ENCODE measurements at places on chromosomes 11 and 22.

DNA sequence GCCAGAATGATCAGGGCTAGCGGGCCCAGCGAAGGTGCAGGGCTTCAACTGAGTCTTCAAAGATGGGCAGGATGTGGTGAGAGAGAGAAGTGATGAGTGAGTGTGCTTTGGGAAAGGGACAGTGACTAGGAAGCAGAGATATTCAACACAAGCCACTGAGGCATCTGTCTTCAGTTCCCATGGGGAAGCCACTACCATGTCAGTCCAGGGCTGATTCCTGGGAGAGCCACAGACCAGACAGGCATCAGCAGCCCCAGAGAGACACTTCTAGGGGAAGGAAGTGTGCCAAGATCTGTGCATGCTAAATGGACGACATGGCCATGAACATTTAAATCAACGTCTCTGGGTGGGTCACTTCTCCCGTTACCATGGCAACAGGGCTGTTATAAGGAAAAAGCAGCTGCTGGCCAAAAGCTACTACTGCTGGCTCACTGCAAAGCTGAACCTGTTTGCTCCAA is 28.5 kb downstream of the P4HA3 start:
- no peak for DNase-seq

- no peak for DNase-seq
Observed at GRCh38 chr11:5277807-5278382, 8.2 kb upstream of the HBE1 start.

GRCh38 chr22:26463101-26463661 is 20.4 kb downstream of the HPS4 start:
- DNase-seq, result no peak

DNA sequence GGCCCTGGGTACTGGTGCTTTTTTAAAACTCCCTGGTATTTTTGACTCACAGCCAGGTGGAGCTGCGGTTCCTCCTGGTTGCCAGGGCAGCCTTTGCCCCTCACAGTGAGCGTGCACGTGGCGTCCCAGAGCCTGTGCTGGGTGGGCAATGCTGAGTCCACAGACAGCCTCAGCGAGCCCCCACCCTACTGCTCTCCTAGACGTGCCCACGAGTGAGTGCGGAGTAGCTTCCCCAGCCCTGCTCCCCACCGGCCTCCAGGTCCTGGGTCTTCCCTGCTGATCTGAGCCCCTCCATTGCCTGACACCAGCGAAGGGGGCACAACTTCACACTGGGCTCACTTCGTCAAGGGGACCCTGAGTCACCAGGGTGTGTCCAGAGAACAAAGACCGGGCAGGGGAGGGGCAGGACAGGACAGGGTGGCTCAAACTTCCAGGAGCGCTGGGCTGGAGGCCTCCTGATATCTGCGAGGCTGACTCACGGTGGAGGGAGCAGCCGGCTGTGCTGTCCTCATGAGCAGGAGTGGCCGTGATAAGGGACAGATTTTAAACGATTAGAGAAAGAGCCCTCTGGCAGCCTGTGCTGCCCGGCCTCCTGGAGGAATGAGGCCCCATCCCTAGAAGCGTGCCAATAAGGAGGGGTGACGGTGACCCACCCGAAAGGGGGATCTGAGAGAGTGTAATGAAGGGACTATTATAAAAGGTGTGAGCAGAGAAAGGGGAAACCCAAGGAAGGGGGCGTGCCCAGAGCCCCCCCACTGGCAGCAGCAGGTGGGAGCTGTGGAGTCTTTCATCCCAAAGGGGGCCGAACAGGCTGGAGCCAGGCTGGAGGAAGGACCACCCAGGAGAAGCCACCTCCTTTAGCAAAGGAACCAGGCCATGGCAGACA is 129.3 kb upstream of the FGF3 start:
- peak; percentile 91 for DNase-seq

- DNase-seq, result no peak
Observed at GRCh38 chr11:33158596-33159275, 2.5 kb downstream of the CSTF3 start.

GRCh38 chr11:115887727-115888126 is 383.5 kb upstream of the CADM1 start:
- no peak for DNase-seq

DNA sequence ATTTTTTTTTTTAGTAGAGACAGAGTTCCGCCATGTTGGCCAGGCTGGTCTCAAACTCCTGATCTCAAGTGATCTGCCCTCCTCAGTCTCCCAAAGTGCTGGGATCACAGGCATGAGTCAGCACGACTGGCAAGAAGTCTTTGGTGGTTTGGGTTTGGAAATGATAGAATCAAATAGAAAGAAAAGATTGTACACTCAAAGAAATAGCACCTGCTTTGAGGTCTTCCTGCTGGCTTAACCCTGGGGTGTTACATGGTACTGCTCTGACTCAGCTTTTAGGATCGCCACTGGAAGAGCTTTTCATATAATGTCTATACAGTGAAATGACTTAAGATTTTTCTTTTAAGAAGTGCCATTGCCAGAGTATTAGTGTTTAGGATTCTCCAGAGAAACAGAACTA is 50.2 kb downstream of the JAM3 start:
- DNase-seq, result no peak

DNA sequence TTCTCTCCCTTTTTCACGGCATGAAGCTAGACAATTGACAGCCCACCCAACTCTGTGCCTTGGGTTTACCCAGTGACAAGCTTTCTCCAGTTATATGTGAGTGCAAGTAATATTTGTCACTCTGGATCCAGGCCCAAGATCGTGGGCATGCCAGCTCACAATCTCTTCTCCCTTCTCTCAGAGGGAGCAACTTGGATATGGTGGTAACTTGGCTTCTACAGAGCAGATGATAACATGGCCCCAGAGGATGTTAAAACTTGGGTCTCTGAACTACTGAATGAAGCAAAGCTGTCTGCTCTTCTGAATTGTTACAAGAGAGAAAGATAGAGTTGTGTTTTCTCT is 20.8 kb downstream of the C11orf96 start:
- no peak for DNase-seq

DNA sequence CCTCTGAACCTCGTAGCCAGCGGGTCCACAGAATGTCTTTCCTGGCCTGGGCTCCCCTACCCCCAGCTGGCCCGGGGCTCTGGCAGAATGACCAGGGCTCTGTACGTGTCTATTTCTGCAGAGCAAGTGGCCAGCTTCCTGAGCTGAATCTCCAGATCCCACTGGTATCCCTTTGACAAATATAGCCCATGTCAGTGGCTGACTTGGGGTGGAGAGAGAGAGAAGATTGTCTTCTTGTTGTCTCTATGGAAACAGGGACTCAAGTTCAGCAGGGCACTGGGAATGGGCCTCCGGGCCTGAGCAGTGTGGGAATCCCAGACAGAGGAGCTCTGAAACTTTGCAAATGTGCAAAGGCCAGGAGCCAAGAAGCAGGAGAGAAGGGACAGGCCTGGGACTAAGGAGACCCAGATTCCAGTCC is 33.9 kb downstream of the ANO1 start:
- DNase-seq, result peak; percentile 66

DNA sequence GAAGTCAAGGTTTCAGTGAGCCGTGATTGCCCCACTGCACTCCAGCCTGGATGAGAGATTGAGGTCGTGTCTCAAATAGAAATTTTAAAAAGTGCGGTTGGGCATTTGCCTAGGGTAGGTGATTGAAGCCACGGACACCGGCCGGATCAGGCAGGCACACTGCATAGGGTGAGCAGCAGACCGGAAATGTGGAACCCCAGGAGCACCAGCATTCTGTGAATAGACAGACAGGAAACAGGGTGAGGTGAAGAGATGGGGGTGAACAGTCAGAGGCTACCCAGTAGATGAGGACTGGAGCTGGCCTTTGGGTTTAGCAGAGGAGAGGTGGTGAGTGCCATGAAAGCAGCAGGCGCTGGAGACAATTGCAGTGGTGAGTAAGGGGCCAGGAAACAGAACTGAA is 43.5 kb downstream of the PPFIA1 start:
- DNase-seq, result no peak

GRCh38 chr11:75814363-75814676 is 690 bp upstream of the UVRAG start:
- no peak for DNase-seq

- DNase-seq, result no peak
Observed at GRCh38 chr11:92685049-92685448, 284.4 kb upstream of the MTNR1B start.

DNA sequence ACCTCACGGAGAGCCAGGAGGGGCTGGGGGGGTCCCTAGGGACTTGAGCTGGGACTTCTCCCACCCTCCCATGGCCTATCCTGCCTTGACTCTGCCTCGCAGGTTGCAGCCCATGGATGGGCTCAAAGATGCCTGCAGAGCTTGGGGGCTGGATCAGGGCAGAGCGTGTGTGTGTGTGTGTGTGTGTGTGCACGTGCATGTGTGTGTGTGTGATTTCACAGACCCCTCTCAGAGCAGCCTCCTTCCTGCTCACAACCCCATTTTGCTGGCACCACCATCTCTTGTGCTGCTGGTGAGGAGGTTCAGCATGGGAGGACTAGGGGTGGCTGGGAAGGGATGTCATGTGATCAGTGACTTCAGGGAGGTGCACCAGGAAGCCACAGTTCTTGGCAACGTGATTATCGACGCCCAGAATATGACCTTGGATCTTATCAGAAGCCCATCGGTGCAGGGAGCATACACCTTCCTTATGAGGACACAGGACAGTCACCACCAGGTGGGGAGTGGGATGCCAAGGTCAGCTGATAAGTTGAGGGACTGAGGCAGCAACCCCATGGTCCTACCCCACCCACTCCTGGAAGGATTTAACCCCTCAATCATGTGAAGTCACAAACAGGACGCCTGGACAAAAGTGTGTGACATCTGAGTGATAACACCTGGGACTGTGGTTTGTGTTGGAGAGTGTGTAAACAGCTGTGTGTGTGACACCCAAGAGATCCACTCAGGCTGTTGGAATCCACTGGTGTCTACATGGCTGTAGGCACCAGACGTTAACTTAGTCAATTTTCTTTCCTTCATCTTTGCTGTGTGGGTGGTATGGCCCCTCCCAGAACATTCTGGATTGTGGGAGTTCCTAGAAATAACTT is 1.8 kb upstream of the NAALADL1 start:
- DNase-seq, result no peak

GRCh38 chr11:94938095-94939055 is 35.0 kb downstream of the CWC15 start:
- no peak for DNase-seq
